ENCODE measurements at places on chromosomes 16 and 17.

GRCh38 chr16:89906140-89907025 is 12.3 kb upstream of the MC1R start:
- no peak for DNase-seq

DNA sequence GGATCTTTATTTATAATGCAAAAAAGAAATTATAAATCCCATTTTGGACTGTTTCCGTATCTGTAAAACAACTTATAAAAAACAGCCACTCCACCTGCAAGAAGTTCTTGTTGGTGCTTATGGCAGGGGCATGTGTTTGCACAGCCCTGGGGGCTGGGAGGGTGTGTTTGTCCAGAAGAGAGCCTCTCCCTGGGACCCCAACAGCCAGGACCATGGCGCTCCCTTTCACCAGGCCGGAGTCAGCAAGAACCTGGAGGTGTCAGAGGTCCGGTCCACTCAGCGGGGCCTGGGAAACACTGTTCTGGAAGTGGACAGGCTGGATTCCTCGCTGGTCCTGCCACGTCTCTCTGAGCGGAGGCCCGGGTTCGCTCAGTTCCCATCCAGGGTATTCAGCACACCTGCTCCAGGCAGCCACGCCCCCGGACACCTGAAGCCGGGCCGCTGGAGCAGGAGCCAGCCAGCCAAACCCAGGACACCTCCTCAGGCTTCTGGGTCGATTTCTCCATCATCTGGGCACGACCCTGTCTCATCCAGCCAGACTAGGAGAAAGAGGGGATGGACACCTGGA is 18.9 kb upstream of the GINS2 start:
- DNase-seq: no peak

DNA sequence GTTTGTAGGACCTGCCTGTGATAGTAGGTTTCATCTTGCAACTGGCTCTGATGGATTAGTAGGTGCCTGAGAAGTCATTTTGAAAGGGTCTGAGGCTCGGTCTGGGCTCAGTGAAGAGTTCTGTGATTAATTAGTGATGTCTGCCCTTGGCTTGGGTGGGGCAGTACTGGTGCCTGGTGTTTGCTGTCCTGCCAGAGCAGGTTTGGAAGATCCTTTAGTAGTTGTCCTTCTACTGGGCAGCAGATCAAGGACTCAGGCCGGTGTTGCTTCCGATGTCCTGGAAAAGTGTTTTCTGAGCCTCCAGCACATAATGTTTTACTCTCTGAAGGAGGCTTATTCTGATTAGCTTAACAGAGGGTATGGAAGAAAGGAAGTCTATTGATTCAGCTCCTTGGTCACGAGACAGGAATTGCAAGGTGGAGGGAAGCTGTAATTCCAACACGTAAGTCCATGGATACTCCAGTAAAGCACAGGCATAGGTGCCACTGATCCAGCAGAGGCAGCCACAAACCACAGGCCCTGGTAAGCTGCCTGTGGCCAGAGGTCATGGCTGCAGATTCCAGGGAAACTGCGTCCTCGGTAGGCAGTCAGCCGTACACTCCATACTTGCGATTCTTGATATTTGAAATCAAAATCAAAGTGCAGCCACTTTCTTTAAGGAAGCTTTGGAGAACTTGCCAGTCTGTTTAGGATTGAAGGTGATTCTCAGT is 18.7 kb downstream of the HLF start:
- no peak for DNase-seq

- no peak for DNase-seq
Measured at GRCh38 chr16:24526701-24527495, 12.5 kb upstream of the RBBP6 start.

GRCh38 chr17:79792984-79793923 is 3.6 kb downstream of the CBX8 start:
- DNase-seq: peak; percentile 56

All from nephron progenitor cell (in vitro differentiated cells).